CD4-positive, alpha-beta memory T cell (primary cell): ENCODE measurements at places on chromosomes 5 and 9. TPM values are rescaled to one million over a fixed set of nuclear protein-coding genes. Genes with fewer than 3 reads are reported as not detected.

The LCN15 gene
- not detected for polyA plus RNA-seq

The BARHL1 gene
- polyA plus RNA-seq = not detected

The RGMB gene
- 5.4 TPM for polyA plus RNA-seq

DNA sequence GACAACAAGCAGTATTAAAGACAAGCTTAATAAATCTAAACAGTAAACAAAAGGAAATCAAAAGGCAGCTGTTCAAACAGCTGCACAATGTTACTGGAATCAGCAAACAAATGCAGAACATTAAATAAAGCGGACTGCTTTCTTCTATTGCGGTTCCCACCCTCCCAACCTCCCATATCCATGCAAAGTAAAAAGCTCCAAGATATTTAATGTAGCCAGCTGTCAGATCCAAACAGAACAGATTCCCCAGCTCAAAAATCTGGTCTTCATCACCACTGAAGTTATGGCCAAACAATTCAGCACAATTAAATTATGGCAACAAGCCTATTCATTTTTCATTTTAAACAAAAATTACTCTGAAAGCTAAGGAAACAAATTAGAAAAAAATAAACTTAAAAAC lies 75.9 kb downstream of the SLC38A9 start:
- no peak for DNase-seq

GRCh38 chr5:169874621-169875020 lies 105.7 kb downstream of the INSYN2B start:
- no peak for DNase-seq

GRCh38 chr9:97524424-97524823 lies 23.0 kb downstream of the TMOD1 start:
- no peak for DNase-seq

DNA sequence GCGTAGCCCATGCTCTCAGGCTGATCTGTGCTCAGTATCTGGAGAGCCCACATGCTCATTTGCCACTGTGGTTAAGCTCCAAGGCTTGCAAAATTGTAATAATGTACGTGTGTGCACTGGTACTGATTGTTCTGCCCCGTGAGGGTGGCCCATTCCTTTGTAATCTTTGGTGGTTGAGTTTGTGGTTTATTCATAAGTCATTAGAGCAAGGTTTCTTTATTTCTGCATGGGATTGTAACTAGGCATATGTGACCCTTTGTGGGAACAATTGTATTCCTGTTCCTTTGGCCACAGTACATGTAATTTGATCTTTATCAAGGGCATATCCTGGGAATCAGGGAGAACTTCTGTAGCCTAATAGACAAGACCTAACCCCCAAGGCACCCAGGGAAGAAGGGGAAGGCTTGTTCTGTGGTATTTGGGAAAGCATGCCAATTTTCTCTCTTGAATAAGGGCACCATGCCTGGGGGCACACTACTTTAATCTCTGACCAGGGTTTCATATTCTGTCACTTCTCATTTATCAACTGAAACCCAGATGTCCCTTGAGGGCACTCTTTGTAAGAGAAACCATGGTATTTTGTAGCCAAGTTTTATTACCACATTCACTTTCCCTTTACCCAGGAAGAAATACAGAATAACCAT lies 74.6 kb downstream of the NPR3 start:
- DNase-seq = no peak
